ENCODE measurements at places on chromosomes 5 and 9.

DNA sequence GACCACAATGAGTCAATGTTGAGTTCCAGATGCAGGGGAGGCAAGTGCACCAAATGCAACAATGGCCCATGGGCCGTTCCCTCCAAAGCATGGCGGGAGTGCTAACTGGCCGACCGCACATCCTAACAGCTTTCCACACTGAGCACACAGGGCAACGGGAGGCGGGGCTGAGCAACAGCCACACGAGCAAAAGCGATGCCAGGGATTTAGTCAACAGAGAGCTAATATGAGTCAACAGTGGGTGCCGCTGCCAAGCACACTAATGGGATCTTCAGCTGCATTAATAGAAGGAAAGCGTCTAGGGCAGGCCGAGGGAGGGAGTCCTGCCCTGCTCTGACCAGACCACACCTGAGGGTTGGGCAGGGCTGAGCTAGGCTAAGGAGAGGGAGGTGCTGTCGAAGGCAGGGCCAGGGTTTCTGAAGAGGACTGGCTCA lies 4.6 kb downstream of the EPB41L4B start:
- H3K27me3 ChIP-seq, result no peaks in the 10 kb centered on the region
- no peak overlapping the region for H3K27ac ChIP-seq
- peak; percentile 54 for DNase-seq
- H3K36me3 ChIP-seq, result no peaks in the 10 kb centered on the region

GRCh38 chr5:77305222-77305846 lies 94.9 kb downstream of the PDE8B start:
- H3K4me1 ChIP-seq, result peaks cover 26% of the 10 kb centered on the region
- DNase-seq, result no peak
- H3K36me3 ChIP-seq, result no peaks in the 10 kb centered on the region
- no peaks in the 10 kb centered on the region for H3K27me3 ChIP-seq

- H3K27me3 ChIP-seq, result no peaks in the 10 kb centered on the region
- no peaks in the 10 kb centered on the region for H3K4me1 ChIP-seq
- no peak overlapping the region for H3K4me3 ChIP-seq
- H3K36me3 ChIP-seq, result no peaks in the 10 kb centered on the region
- DNase-seq, result no peak
- H3K27ac ChIP-seq, result no peak overlapping the region
Measured at GRCh38 chr5:50415912-50416311, 25.2 kb downstream of the EMB start.

DNA sequence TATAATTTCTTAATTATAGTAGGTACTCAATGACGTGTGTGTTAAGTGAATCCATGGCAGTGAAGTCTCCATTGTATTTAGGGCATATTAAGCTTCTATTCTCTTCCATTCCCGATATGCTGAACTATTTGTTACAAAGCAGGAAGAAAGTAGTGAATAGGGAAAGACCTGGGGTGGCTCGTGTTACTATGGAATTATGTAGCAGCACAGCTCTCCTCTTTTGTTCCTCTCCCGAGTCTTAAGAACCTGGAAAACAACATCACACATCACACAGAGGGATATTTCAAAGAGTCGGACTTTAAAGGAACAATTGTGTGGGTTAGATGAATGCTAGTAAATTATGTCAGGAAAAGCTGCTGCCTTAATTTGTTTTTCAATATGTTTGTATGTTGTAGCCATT lies 131.8 kb downstream of the PCSK5 start:
- H3K27me3 ChIP-seq, result no peaks in the 10 kb centered on the region
- no peak overlapping the region for H3K27ac ChIP-seq
- H3K4me3 ChIP-seq, result no peak overlapping the region
- DNase-seq, result no peak
- H3K4me1 ChIP-seq, result no peaks in the 10 kb centered on the region
- H3K36me3 ChIP-seq, result peaks cover 10% of the 10 kb centered on the region

DNA sequence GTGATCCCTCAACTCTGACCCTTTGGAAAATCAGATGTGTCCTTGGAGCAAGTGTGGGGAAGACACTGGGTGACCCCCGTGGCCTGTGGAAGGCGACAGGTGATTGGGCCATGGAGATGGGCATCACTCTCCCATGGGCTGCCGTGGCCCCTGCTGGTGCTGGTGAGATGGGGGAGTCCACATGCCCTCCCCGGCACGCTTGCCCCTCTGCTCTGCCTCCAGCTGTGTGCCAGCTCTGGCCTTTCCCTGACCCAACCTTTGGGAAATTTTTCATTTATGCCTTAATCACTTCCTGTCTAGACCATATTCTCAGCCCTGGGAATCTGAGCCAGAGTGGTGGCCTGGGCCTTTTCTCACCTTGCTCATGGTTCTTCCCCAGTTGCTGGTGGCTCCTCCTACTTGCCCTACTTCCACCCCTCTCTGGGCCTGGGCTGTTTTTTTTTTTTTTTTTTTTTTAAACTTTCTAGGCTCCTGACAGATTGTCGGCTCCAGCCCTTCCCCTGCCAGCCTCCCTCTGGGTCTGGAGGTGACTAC lies 56.6 kb downstream of the RGS3 start:
- H3K4me3 ChIP-seq, result no peak overlapping the region
- peaks cover 61% of the 10 kb centered on the region for H3K4me1 ChIP-seq
- H3K36me3 ChIP-seq, result peaks cover 1% of the 10 kb centered on the region
- peak; percentile 43 for DNase-seq
- H3K27me3 ChIP-seq, result no peaks in the 10 kb centered on the region

GRCh38 chr5:6660688-6661087 lies 27.4 kb downstream of the SRD5A1 start:
- DNase-seq, result no peak
- H3K4me3 ChIP-seq, result no peak overlapping the region
- H3K4me1 ChIP-seq, result no peaks in the 10 kb centered on the region
- H3K27ac ChIP-seq, result no peak overlapping the region

GRCh38 chr9:4666042-4666699 lies at the start of gene SPATA6L:
TSS of gene SPATA6L (minus strand) at chr9:4666480. CDS start at chr9:4666250, 230 bp downstream.
- DNase-seq, result peak; percentile 21
- H3K27ac ChIP-seq, result peak within 1 kb of the TSS; percentile 52
- H3K4me3 ChIP-seq, result peak within 1 kb of the TSS; percentile 68
- H3K4me1 ChIP-seq, result peaks cover 13% of the 10 kb centered on the region
- H3K27me3 ChIP-seq, result no peaks in the 10 kb centered on the region

- peaks cover 41% of the 10 kb centered on the region for H3K4me1 ChIP-seq
- H3K4me3 ChIP-seq, result no peak overlapping the region
- H3K27me3 ChIP-seq, result no peaks in the 10 kb centered on the region
- DNase-seq, result no peak
- H3K36me3 ChIP-seq, result no peaks in the 10 kb centered on the region
Measured at GRCh38 chr5:89313044-89313443, 430.1 kb upstream of the MEF2C start.

DNA sequence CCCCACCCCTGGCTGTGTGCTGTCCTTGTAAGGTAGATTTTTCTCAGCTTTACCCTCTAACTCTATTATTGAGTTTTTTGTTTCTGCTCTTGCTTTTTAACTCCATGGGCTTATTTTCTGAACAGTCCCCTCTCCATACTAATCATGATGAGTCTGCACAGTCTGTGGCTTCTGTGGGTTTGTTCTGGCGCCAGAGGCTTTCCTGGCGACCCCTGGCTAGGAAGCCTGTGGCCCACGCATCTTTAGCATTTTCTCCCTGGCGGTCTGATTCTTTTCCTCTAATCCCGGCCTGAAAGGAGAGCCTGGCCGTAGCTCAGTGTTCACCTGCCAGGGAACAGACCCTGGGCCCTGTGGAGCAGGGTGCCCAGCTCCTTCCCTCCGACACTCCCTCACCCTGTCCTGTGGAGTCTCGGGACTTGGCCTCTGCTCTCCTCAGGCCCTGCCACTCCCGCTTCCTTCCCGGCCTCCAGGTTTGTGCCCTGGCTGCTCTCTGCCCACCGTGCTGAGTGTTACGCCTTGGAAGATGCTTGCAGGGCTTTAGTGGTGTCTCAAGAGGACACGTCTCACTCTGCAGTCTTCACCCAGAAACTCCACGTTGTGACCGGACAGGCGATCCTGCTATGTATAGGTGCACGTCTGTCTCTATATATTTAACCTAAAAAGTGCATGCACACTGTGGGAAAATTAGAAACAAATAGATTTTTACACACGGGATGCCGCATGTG lies 31.7 kb upstream of the LRRC14B start:
- no peaks in the 10 kb centered on the region for H3K27me3 ChIP-seq
- no peak for DNase-seq
- H3K36me3 ChIP-seq, result no peaks in the 10 kb centered on the region
- no peak overlapping the region for H3K27ac ChIP-seq
- H3K4me3 ChIP-seq, result no peak overlapping the region
- no peaks in the 10 kb centered on the region for H3K4me1 ChIP-seq

- peaks cover 8% of the 10 kb centered on the region for H3K4me1 ChIP-seq
- H3K27ac ChIP-seq, result peak overlapping the region; percentile 64
- peak overlapping the region; percentile 75 for H3K4me3 ChIP-seq
- H3K36me3 ChIP-seq, result no peaks in the 10 kb centered on the region
- no peaks in the 10 kb centered on the region for H3K27me3 ChIP-seq
Measured at GRCh38 chr9:70868041-70868440, 253.4 kb downstream of the TRPM3 start.

GRCh38 chr5:14157493-14157782 lies 14.3 kb downstream of the TRIO start:
- DNase-seq, result no peak
- H3K27me3 ChIP-seq, result no peaks in the 10 kb centered on the region
- peaks cover 32% of the 10 kb centered on the region for H3K4me1 ChIP-seq
- peak overlapping the region; percentile 63 for H3K27ac ChIP-seq
- H3K4me3 ChIP-seq, result peak overlapping the region; percentile 58
- no peaks in the 10 kb centered on the region for H3K36me3 ChIP-seq

- no peak overlapping the region for H3K27ac ChIP-seq
- H3K36me3 ChIP-seq, result no peaks in the 10 kb centered on the region
- no peak for DNase-seq
- no peaks in the 10 kb centered on the region for H3K4me1 ChIP-seq
- H3K27me3 ChIP-seq, result no peaks in the 10 kb centered on the region
Measured at GRCh38 chr5:61981886-61982285, 324.1 kb upstream of the KIF2A start.

GRCh38 chr5:61330845-61331406 lies 1.1 kb upstream of the ZSWIM6 start:
- no peaks in the 10 kb centered on the region for H3K36me3 ChIP-seq
- peak overlapping the region; percentile 95 for H3K27ac ChIP-seq
- H3K27me3 ChIP-seq, result no peaks in the 10 kb centered on the region
- peaks cover 41% of the 10 kb centered on the region for H3K4me1 ChIP-seq

GRCh38 chr5:178107756-178108310 lies 5.5 kb upstream of the N4BP3 start:
- no peak overlapping the region for H3K27ac ChIP-seq
- no peaks in the 10 kb centered on the region for H3K36me3 ChIP-seq
- no peak overlapping the region for H3K4me3 ChIP-seq

DNA sequence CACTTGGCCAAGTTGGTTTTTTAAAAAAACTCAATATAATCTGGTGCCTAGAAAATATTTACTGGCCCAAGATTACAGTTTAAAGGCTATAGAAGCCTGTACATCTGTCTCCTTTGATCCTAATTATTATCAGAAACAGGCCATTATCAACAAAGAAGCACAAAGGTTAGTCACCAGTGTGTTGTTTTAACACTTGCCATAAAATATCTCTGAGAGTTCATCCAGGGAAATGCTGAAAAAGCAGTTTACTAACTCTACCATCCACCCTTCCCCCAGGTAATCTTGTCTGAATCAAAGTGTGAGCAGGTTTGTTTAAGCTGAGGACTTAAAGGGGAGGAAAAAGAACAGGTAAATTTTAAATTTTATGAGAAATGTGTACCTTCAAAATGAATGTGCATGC lies 13.3 kb upstream of the TRPM6 start:
- no peaks in the 10 kb centered on the region for H3K4me1 ChIP-seq
- DNase-seq, result no peak
- no peak overlapping the region for H3K4me3 ChIP-seq
- H3K27ac ChIP-seq, result no peak overlapping the region
- no peaks in the 10 kb centered on the region for H3K27me3 ChIP-seq

DNA sequence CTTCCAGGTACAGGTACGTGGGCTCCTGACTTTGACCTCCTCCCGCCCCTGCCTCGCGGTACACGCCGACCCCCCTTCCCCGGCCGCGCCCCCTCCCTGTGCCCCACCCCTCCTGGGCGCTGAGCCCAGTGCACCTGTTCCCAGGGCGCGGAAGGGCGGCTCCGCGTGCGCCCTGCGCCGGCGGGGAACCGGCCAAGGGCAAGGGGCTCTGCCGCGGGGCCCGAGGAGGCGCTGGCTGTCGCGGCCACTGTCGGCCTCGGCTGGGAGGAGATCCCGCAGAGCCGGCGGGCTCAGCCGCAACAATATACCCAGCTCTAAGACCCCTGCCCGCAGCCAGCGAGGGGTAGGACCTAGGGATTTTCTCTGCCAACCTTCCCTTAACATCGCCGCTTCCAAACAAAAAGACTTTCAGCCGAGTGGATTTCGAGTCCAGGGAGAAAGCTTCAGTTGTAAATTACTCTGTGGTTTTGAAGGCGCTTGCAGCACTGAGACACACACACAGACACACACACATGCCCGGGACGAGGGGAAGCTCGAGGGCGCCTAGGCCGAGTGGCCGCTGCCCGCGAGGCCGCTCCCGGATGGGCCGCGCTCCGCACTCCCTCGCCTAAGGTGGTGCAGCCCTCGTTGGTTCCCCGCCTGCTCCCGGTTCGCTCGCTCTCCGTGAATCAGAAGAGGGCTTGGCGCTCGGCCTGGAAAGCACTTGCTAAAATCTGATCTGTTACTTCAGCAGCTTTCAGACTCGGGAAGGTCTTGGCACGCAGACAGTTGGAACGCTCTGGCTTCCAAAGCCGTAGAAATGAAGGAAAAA lies 1.2 kb downstream of the FGF18 start:
- H3K4me3 ChIP-seq, result peak overlapping the region; percentile 70
- peak; percentile 69 for DNase-seq
- no peaks in the 10 kb centered on the region for H3K27me3 ChIP-seq
- H3K27ac ChIP-seq, result no peak overlapping the region

- H3K4me1 ChIP-seq, result peaks cover under 1% of the 10 kb centered on the region
- no peak overlapping the region for H3K4me3 ChIP-seq
- no peaks in the 10 kb centered on the region for H3K36me3 ChIP-seq
- no peak overlapping the region for H3K27ac ChIP-seq
- DNase-seq, result no peak
Measured at GRCh38 chr5:50697739-50698138, 31.3 kb downstream of the PARP8 start.

GRCh38 chr5:173857234-173857633 lies 30.9 kb upstream of the CPEB4 start:
- no peaks in the 10 kb centered on the region for H3K27me3 ChIP-seq
- no peaks in the 10 kb centered on the region for H3K36me3 ChIP-seq
- no peak overlapping the region for H3K4me3 ChIP-seq
- H3K4me1 ChIP-seq, result peaks cover 47% of the 10 kb centered on the region

GRCh38 chr5:113293068-113293974 lies 141.5 kb downstream of the TSSK1B start:
- peak overlapping the region; percentile 83 for H3K27ac ChIP-seq
- H3K4me3 ChIP-seq, result peak overlapping the region; percentile 83
- no peaks in the 10 kb centered on the region for H3K4me1 ChIP-seq

GRCh38 chr9:13948037-13948436 lies 365.9 kb downstream of the NFIB start:
- H3K36me3 ChIP-seq, result no peaks in the 10 kb centered on the region
- H3K4me1 ChIP-seq, result no peaks in the 10 kb centered on the region
- no peaks in the 10 kb centered on the region for H3K27me3 ChIP-seq
- no peak overlapping the region for H3K4me3 ChIP-seq
- no peak overlapping the region for H3K27ac ChIP-seq

- H3K4me1 ChIP-seq, result peaks cover 32% of the 10 kb centered on the region
- H3K27me3 ChIP-seq, result no peaks in the 10 kb centered on the region
- H3K27ac ChIP-seq, result no peak overlapping the region
- no peak overlapping the region for H3K4me3 ChIP-seq
- DNase-seq, result no peak
Measured at GRCh38 chr9:137602661-137603060, 2.8 kb upstream of the ARRDC1 start.

GRCh38 chr5:80798166-80798565 lies 143.4 kb upstream of the DHFR start:
- no peaks in the 10 kb centered on the region for H3K27me3 ChIP-seq
- no peak overlapping the region for H3K27ac ChIP-seq
- H3K4me1 ChIP-seq, result no peaks in the 10 kb centered on the region
- no peak overlapping the region for H3K4me3 ChIP-seq
- peaks cover 5% of the 10 kb centered on the region for H3K36me3 ChIP-seq
- DNase-seq, result no peak
